Activated T-cell treated with anti-CD3 and anti-CD28 coated beads, Interleukin-2, amount 50 U/mL, for 72 hours (primary cell): ENCODE measurements at places on chromosomes 1 and 21.

- no peak for DNase-seq
Measured at GRCh38 chr1:171716616-171717015, 25.2 kb downstream of the VAMP4 start.

DNA sequence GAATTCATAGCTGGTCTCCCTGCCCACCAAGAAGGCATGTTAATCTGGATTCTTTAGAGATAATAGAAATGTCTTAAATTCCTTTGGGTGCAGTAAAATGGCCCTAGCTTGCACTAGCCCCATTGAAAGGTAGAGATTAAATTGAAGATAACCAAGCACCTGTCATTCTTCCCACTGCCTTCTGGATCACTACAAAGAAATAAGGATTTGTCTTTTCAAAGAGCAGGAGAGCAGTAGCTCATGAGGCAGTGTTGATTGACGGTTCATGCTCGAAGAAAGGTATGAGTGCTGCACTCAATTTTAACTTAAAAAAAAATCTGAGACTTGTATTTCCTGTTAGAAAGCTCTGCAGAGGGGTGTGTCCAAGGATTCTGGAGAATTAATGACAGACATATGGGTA lies 74.9 kb upstream of the F3 start:
- no peak for DNase-seq

DNA sequence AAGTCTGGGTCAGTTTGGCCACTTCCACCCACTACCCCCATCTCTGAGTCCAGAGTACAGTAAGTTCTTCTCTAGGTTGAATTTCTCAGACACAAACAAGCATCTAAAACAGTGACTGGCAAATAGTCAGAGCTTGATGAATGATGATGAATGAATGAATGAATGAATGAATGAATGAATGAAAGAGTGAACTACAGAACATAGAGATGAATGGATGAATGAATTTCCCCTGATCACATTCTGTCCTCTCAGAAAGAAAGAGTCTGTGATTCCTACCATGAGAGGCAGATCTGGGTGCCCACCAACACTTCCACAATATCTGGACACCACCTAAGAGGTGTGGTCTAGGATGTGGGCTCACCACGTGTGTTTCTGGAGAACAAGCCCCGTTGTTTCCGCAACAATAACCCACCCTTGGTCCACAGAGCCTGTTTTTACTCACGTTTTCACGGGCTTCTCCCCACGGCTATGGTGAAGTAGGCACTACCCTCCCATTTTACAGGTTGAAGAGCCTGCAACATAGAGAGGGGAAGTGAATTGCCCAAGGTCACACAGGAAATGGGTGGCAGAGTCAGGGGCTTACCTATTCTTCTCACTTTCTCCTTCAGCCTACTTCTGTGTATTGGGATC lies 40.2 kb upstream of the IFFO2 start:
- DNase-seq, result no peak

- DNase-seq, result no peak
Measured at GRCh38 chr1:40567825-40568224, 36.4 kb downstream of the ZNF684 start.

GRCh38 chr1:47914218-47914938 lies 82.8 kb downstream of the TRABD2B start:
- no peak for DNase-seq

DNA sequence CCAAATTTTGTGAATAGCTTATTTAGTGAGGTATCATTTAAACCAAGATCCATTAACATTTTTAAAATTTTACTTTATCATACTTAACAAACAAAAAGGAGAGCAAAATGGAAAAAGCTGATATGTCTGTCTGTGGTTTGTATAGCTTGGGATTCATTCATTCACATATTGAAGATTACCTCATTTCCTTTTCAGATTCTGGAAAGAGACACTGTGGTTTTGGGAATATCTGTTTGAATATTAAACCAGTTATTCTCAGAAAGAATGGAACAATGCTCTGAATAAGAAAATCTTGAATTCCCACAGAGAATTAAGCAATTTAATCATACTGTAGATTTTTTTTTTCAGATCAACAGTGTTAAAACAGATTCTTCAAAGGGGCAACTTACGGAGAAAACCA lies 93.8 kb upstream of the PRDX6 start:
- no peak for DNase-seq

DNA sequence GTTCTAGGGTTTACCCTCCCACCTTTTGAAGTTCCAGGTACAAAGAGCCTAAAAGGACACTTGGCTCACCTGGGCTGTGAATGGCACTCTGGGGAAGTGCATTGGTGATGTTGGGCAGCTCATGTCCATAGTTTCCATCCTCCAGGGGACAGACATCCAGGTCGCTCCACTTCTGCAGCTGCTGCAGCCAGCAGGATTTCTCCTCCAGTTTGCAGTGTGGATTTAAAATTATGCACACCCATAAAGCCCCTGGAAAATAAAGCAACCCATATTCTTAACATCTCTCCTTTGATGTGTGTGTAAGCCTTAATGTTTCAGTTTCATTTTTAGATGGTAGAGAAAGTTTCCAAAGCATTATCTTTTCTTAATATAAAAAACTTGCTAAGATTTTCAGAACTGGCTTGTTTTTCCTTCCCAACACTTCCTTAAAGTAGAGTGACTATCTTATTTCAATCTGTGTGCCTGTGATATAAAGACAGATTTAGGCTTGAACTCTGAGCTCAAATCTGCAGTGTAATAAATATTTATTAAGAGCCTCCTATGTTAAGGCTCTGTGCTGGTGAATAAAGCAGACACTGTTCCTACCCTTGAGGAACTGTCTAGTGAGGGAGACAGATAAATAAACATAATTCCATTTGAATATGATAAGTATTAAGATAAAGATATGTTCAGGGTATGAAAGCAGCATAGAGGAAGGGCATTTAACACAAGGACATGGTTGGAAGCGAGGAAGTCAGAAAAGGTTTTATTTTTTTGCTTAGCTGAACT lies 39.1 kb downstream of the UROD start:
- DNase-seq, result peak; percentile 1

DNA sequence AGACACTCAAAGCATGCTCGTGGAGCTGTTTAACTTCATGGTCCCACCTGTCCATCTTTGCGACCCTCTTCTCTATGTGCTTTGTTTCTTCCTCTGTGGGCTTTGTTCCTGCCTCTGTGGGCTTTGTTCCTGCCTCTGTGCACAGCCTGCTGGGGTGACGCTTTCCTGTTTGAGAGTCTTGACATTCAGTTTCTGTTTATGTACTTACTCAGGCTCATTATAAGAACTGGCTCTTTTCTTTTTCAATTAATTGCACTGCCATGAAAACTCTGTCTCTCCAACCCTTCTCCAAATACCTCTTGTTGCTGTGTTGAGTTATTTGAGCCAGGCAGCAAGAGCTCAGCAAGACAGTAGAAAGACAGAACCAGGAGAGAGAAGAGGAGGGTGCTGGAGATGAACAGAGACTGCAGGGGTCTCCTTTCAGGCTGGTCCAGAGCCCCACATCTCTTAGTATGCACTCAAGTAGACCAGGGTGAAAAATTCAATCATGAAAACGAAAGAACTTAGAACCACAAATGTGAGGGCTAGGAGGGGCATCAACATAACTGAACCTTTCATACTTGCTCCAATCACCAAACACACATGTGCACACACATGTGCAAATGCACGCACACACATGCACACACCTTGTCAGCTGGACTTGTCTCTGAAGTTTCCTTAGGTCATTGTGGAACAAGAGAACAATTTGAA lies 88.3 kb upstream of the SGIP1 start:
- peak; percentile 60 for DNase-seq

GRCh38 chr1:25094229-25094628 lies 138.1 kb downstream of the SYF2 start:
- no peak for DNase-seq

GRCh38 chr21:37514038-37514667 lies 147.6 kb downstream of the DYRK1A start:
- no peak for DNase-seq

DNA sequence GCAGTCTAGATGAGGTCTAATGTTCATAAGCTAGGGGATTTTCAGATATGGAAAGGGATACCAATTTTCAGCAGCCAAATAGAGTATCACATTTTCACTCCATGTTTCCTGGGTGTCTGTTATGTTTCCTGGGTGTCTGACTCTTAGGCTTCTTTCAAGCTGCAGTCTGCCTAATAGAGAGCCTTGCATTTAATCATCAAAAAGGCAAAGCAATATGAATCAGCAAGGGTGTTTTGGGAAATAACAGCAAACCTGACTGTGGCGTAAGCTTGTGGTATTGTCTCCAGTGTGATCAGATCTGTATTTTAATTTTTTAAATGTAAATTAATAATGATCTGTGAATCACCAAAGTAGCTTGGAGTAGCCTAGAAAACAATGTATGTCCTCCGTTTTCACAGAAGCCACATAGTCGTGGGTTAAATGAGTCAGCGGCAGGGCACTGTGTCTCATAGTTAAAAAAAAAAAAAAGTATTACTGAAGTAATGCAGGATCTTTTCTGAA lies 10.4 kb downstream of the LGALS8 start:
- peak; percentile 50 for DNase-seq

DNA sequence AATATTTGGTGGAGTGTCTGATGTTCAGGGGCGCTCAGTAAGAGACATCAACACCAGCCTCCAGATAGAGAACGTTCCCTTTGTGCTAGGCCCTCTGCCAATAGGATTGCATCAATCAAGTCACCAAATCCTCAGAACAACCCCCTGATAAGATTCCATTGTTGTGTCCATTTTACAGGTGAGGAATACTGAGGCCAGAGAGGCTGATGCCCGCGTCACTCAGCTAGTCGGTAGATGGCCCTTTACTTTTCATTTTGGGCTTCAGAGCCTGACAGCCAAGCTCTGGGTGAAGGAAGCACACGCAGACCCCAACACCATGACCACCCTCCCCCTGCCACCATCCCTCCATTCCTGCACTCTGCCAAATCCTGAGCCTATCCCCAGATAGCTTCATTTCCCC lies 406.2 kb downstream of the PTPRU start:
- no peak for DNase-seq

- DNase-seq, result no peak
Measured at GRCh38 chr1:230267338-230268065, 158.6 kb downstream of the PGBD5 start.

- no peak for DNase-seq
Measured at GRCh38 chr1:245995474-245995873, 511.6 kb downstream of the SMYD3 start.

DNA sequence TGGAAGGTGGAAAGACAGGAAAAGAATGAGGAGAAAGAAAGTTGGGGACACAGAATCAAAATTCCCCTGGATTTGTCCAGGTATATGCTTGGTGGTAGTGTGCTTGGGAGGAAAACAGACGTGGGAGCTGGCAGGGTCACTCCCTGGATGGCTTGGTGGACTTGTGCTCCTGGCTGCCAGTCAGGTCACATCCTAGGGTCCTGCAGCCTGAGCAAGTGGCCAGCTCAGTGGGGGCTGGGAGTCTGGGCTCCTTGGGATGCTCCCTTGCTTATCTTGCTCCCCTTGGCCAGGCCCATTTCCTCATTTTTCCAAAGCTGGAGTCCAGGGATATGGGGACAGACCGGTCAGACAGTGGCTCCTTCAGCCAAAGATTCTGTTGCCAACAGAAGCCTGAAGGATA lies 144.0 kb downstream of the CNIH3 start:
- no peak for DNase-seq

DNA sequence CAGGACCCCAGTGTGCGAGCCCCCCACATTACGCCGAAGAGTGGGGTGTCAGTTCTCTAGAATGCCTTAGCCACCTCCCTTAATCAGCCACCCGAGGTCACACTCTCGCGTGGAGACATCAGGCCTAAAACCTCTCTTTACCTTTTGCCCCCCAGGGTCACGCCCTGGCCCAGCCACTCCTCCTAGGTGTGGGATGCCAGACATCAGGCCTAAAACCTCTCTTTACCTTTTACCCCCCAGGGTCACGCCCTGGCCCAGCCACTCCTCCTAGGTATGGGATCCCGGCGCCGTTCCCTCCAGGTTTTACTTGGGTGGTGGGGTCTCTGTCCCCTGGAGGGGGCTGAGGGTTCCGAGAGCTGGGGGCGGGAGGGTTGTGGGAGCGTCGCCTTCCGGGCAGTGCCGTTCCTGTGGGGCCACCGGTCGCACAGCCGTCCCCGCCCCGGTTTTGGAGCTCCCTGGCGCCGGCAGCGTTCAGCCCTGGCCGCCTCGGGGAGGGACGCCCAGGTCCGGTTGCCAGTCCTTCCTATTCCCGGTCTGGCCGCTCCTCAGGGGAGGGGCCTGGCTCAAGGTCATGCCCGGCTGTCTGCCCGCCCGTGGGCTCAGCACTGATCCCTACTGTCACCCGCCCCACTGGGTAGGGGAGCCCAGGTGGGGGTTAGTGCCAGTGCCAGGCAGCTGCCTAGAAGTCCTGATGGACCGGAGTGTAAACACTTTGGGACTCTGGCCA lies 882 bp downstream of the VPS13D start:
- peak; percentile 24 for DNase-seq

DNA sequence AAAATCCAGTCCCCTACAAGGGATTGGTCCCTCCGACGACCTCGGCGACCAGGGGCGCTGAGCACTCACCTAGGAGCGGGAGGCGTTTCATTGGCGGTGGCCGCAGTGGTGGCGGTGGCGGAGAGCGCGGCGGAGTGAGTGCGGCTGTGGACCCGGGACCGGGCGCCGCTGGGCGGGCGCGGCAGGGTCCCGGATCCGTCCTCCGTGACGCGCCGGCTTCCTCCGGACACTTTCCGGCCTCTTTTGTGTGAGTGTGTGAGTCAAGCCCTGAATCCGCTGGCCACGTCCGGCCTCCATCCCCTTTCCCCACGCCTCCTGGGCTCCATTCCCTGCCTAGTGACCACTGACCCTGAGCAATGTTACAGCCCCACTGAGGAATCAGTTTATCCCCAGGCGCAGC lies at the start of gene ADGRL4:
Gene ADGRL4 (minus strand): TSS at position 167 of the 400 bp plus-strand sequence. CDS start 76 bp downstream, at position 91.
- DNase-seq, result no peak

DNA sequence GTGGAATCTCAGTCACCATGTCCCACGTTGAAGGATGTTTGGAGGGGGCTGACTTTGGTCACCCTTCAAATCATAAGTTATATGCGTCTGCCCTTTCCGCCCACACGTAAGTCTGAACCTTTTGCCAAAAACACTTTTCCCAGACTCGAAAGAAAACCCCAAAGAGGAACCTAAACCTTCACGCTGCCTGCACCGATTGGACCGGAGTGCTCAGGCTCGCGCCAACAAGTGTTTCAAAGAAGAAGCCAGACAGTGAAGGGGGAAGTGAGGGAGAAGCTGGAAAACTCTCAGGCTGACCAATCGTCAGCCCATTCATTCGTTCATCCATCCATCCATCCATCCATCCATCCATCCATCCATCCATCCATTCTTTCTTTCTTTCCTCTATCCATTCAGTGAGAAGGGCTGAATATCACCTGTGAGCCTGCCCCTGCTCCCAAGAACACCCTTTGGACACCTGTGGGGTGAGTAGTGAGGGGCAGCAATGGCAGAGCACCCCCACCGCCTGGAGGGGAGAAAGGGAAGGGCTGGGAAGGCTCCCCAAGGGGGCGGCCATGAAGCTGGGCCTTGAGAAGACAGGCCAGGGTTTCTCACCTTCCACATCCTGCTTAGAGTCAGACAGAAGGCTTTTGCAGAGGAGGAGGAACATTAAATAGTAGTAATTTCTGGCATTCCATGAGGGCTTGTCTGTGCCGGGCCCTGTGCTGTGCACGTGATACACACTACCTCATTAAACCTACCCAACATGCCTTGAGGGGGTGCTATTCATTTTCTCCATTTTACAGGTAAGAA lies 27.1 kb upstream of the RUNX3 start:
- no peak for DNase-seq
